ENCODE measurements at places on chromosomes 2 and 18.

DNA sequence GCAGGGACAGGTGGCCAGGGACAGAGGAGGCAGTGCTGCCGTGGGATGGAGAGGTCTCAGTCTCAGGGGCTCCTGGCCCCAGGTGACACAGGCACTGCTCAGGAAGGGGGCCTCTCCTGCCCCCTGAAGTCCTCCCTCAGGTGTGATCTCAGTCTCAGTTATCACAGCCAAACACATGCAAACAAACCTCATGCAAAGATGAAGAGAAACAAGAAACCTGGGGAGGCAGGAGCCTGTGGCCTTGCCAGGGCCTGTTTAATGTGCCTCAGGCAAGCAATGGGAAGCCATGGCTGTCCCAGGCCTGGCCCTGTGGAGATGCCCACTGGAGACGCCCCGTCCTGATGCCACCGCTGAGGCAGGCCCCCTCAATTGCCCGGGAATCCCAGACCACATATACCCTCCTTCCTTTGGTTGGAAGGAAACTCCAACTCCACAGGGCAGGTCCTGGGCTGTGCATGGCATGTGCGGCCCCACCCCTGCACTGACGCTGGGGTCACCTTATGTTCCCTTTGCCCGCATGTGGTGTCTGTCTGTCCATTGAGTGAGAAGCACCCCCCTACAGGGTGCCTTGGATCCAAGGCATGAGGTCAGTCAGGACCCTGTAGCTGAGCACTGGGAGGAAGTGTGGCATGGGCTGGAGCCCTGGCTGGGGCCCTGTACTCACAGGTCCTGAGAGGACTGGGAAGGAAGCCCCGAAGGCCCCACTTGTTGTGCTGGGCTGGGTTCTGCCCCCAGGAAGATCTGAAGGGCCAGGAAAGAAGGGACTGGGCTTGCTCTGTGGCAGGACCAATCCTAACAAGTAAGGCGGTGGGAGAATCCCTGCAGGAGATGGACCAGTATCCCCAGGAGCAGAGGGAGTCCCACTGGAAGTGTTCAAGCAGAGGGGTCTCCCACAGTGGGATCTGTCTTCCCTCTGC is 68.8 kb upstream of the RAB6C start:
- no peak for DNase-seq

DNA sequence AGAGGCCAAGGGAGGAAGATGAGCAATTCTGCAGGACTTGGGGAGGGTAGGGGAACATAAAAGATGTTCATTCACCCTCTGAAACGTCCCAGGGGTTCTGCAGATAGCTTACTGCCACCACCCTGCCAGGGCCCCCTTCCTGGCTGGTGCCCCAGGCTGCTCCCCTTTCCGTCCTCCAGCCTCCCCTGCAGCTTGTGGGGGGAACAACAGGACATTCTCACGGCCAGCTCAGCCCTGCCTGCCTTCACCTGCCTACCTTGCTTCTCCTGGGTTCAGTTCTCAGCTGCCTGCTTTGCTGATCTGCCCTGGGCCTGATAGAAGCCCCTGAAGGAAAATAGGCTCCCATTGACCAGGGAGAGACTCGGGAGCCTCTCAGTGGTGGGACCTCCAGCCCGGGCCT is 251.1 kb downstream of the CELF4 start:
- no peak for DNase-seq

GRCh38 chr2:159110784-159111183 is 142.3 kb downstream of the TANC1 start:
- DNase-seq: no peak

- DNase-seq: no peak
These were observed 662.4 kb downstream of the GALR1 start for GRCh38 chr18:77911971-77912605.

DNA sequence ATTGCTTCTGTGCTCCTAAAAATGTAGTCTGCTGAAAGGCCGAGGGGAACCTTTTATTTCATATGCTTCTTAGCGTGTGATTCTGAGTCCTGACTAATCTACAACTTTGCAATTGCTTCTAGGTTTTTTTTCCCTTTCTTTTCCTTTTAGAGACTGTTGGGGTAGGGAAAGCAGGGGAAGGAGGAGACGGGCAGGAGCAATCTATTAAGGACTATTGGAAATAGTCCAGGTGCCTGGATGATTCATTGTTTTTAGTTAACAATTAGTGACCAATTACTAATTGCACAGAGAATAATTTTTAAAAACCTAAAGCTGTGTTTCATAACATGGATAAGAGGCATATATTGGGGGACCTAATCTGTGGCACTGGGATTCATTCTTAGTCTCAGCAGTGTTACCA is 49.4 kb upstream of the STON1 start:
- no peak for DNase-seq

DNA sequence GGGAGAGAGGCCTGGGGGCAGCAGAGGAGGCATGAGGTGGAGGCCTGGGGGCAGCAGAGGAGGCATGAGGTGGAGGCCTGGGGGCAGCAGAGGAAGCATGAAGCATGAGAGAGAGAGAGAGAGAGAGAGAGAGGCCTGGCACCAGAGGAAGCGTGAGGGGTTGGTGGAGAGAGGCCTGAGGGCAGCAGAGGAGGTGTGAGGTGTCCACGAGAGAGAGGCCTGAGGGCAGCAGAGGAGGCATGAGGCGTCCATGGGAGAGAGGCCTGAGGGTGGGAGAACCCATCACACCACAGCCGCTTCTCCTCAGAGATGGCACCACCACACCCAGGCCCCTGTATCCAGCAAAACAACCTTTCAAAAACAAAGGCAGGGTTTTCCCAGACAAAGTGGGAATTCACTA is 55.7 kb upstream of the KCNG2 start:
- no peak for DNase-seq

DNA sequence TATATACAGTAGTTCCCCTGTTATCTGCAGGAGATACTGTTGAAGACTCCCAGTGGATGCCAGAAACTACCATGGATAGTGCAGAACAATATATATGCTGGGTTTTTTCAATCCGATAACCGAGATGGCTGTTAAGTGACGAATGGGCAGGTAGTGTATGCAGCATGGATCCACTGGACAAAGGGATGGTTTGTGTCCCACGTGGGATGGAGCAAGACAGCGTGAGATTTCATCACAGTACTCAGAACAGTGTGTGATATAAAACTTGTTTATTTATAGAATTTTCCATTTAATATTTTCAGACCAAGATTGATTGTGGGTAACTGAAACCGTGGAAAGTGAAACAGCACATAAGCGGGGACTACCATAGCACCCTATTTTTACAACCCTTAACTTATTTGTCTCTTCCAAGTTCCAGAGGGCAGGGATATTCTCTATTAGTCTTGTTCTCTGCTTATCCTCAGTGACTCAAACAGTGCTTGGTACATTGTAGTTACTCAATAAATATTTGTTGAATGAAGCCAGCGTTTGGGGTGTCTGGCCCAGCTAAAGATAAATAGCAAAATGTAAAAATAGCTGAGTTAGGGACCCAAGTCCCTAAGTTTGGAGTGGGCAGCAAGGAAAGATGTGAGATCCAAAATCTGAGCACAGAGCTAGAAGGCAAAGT is 50.0 kb downstream of the RHBDD1 start:
- DNase-seq: no peak

DNA sequence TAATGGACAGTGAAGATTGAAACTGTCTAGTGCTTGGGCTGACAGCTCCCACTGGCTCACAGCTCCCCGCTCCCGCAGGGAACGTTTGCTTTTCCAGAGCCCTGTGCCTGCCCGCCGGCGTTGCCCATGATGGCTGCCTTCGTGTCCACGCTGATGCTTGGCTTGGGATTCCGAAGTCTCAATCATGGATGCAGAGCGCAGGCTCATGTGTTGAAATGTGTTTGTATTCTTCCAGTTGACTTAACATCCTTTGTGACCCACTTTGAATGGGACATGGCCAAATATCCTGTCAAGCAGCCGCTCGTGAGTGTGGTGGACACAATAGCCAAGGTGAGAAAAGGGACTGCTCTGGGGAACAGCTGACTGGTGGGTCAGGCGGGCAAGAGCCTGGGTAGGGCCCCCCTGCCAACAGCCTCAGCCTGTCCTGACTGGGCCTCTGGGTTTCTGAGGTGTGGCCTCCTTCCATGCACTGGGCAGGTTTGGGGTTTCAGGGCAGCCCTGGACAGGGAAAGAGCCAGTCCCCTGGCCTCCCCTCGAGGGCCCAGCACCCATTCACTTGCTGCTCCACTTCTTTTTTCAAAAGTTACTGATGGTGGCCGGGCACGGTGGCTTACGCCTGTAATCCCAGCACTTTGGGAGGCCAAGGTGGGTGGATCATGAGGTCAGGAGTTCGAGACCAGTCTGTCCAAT is 42.8 kb downstream of the ATP6V1C2 start:
- DNase-seq: no peak

- DNase-seq: no peak
These were observed 14.8 kb downstream of the ZAP70 start for GRCh38 chr2:97728091-97728731.

DNA sequence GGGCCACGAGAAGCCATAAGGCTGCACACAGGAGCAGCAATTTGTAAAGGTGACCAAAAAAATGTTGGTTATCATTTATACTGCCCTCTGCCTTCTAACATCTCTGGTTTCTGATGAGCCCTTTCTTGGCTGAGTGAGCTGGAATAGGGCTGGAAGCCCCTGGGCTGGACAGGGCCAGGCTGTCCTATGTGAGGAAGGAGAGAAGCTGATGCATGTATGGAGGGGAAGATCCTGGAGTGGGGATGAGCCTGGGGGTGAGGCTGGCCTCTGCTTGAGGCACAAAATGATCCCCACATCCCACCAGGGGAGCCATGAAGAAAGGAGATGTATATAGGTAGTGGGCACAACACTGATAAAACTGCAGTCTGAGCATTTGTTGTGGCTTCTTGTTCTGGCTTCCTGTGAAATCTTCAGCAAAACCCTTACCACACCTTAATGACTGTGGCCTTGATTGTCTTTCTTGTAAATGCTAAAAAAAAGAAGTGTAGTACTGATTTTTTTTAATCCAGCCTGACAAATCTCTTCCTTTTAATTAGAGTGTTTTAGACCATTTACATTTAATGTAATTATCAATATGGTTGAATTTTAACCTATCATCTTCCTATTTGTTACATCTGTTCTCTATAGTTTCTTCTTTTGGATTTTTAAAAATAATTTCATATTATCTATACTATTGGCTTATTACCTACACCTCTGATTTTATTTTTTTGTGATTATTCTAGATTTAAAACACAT is 5.6 kb downstream of the SNED1 start:
- no peak for DNase-seq

GRCh38 chr2:38174646-38175423 is 98.9 kb upstream of the CYP1B1 start:
- DNase-seq: peak; percentile 99

DNA sequence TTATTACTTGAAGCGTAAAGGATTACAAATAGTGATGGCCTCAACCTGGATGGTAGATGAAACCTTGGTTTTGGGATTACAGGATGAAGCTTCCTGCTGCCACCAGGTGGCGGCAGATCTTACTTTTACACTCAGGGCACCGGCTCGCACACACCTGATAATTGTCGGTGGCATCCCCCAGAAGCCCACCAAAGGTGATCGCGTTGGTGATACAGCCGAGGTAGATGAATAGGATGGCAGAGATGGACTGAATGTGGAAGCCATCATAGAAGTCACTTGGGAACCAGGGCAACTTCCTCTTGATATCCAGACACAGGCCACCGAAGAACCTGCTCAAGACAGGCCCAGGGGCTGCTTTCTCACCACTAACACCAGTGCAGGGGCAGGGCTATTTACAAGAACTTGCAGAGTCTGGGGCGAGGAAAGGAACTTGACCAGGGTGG is 51.8 kb downstream of the MTHFD2 start:
- DNase-seq: peak; percentile 66

DNA sequence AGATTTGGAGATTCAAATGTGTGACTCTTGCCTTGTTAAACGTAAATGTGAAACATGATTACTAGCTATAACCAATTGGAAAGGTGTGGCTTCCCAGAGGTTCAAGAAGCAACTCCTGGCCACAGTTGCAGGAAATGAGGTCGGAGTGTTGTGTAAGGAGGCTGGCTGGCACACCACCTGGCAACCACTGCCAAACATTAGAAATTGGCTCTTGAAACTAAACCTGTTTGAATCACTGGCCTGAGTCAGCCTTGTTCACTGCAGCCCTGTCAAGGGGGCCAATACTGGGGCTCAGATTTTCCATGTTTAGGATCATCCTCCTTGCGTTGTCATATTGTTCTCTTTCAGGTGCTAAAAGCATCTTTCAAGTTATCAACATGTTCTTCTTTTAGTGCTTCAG is 206.3 kb downstream of the ARL6IP6 start:
- no peak for DNase-seq

DNA sequence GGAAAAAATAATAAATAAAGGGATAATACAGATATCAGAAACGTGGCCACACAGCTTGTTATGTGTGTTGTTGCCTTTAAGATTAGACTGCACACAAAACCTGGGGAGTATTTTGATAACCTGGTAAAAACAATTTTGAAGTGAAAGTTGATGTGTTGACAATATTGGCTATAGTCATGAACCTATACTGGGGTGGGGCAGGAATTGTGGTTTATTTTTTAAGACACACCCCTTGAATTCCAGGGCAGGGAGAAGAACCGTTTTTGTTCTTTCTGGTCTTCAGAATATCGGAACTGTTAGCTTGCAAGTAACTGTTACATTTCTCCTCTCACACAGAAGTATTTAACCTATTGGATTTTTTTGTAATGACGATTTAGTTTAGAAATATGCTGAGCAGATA is 80.4 kb downstream of the LIMS1 start:
- no peak for DNase-seq

- DNase-seq: peak; percentile 8
These were observed 121.7 kb upstream of the B3GNT2 start for GRCh38 chr2:62074233-62074632.

DNA sequence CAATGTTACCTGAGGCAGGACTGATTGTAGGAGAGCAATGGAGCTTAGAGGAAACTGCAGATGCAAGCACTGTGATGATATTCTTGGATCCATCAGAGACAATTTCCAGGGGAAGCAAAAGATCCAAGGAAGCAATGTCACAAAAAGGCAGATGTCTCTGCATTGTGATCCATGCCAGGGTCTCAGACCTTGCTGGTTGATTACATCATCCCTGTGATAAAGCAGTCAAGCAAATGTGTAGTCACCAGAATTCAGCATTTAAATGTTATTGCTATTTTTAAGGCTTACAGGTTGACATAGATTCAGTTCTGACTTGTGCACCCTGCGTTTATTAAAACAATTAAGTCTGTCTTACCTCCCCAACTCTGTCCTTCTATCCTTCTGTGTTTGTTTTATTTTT is 56.8 kb upstream of the CCDC85A start:
- no peak for DNase-seq

DNA sequence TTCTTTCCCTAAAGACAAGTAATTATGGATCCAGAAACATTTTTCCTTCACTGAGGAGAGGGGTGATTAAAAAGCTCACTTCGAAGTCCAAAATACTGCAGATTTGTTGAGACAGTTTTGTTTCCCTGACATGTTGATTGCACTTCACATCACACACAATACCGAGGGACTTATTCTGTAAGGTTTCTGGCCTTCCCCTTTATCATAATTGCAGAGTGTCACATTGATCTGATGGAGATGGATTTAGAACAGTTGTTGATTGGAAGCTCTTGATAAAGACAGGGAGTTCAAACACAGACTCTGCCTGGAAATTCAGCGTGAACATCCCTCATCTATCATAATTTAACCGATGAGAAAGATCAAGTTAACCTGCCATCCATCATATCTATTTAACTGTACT is 163.6 kb downstream of the PTPRM start:
- DNase-seq: no peak

GRCh38 chr2:174595891-174596397 is 1.7 kb downstream of the WIPF1 start:
- peak; percentile 63 for DNase-seq
